ENCODE measurements at places on chromosomes 13 and 19.

DNA sequence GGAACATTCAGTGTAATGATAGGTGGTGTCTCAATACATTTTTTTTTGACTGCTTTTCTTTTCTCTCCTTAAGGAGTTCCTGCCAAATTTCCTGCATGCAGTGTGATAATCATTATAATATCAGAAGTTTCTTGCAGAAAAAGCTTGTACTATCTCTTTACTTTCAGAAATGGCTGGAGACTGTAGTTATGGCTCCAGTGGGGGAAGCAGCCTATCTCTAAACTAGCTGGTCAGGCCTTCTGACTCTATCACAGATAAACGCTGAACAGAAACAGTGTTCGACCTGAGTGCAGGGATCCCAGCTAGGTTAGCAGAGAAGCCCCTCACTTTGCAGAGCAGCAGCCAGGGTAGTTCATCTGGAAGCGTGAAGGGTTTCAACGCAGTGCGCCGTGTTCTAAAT is 1.9 kb downstream of the CCNE1 start:
- DNase-seq, result no peak
- no peak overlapping the region for H3K27ac ChIP-seq
- H3K36me3 ChIP-seq, result no peaks in the 10 kb centered on the region
- peaks cover 5% of the 10 kb centered on the region for H3K4me1 ChIP-seq
- H3K4me3 ChIP-seq, result no peak overlapping the region
- H3K27me3 ChIP-seq, result no peaks in the 10 kb centered on the region

GRCh38 chr13:98273067-98273823 is 96.2 kb upstream of the RNF113B start:
- H3K36me3 ChIP-seq, result no peaks in the 10 kb centered on the region
- H3K4me1 ChIP-seq, result no peaks in the 10 kb centered on the region
- H3K27ac ChIP-seq, result no peak overlapping the region
- no peak overlapping the region for H3K4me3 ChIP-seq
- no peaks in the 10 kb centered on the region for H3K27me3 ChIP-seq

DNA sequence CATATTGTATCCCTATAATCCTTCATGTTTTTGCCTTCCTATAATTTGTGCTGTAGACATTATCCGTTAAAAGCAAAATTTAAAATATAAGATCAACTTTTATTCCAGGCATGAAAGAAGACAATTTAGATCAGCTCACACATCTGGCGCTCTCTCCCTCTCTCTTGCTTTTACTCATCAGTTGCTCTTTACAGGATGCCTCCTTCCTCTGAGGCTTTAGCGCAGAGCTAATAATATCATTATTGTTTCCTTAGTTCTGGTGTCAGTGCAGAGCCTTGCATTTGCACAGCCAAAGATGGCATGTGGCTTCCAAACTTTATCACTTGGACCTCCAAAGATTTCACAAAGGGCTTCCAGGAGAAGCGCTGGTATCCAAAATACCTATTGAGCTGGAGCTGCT is 295.1 kb downstream of the FGF9 start:
- no peak overlapping the region for H3K4me3 ChIP-seq
- H3K27ac ChIP-seq, result no peak overlapping the region
- DNase-seq, result no peak
- no peaks in the 10 kb centered on the region for H3K36me3 ChIP-seq
- H3K4me1 ChIP-seq, result no peaks in the 10 kb centered on the region
- no peaks in the 10 kb centered on the region for H3K27me3 ChIP-seq

- no peaks in the 10 kb centered on the region for H3K27me3 ChIP-seq
- no peak overlapping the region for H3K4me3 ChIP-seq
- no peaks in the 10 kb centered on the region for H3K36me3 ChIP-seq
- H3K4me1 ChIP-seq, result no peaks in the 10 kb centered on the region
Observed at GRCh38 chr13:45541806-45542205, 73.7 kb downstream of the ERICH6B start.

GRCh38 chr13:74770361-74770760 is 636.2 kb upstream of the KLF12 start:
- H3K36me3 ChIP-seq, result no peaks in the 10 kb centered on the region
- no peaks in the 10 kb centered on the region for H3K4me1 ChIP-seq
- H3K4me3 ChIP-seq, result no peak overlapping the region
- no peaks in the 10 kb centered on the region for H3K27me3 ChIP-seq
